ENCODE measurements at places on chromosomes 7 and 10.

DNA sequence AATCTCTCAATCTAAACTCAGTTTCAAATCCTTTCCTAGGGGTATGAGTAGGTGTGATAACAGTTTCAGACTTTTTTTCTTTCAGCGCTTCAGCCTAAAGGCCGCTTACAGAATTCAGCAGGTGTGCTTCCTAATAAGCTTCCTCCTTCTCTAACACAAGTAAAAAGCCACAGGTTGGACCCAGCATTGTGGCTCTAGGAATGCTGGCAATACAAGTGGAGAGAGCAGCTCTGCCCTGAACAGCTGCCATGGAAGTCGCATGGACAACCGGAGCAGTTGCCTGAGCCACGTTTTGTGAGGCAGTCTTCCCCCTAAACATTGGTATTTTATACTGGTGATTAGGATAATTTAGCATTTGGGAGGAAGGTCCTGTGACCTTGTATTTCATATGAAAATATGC is 83.5 kb downstream of the ST7 start:
- DNase-seq: no peak

- no peak for DNase-seq
These were observed 232.1 kb upstream of the PCLO start for GRCh38 chr7:83394776-83395175.

- no peak for DNase-seq
These were observed 427.8 kb upstream of the ZMIZ1 start for GRCh38 chr10:78640796-78641636.

DNA sequence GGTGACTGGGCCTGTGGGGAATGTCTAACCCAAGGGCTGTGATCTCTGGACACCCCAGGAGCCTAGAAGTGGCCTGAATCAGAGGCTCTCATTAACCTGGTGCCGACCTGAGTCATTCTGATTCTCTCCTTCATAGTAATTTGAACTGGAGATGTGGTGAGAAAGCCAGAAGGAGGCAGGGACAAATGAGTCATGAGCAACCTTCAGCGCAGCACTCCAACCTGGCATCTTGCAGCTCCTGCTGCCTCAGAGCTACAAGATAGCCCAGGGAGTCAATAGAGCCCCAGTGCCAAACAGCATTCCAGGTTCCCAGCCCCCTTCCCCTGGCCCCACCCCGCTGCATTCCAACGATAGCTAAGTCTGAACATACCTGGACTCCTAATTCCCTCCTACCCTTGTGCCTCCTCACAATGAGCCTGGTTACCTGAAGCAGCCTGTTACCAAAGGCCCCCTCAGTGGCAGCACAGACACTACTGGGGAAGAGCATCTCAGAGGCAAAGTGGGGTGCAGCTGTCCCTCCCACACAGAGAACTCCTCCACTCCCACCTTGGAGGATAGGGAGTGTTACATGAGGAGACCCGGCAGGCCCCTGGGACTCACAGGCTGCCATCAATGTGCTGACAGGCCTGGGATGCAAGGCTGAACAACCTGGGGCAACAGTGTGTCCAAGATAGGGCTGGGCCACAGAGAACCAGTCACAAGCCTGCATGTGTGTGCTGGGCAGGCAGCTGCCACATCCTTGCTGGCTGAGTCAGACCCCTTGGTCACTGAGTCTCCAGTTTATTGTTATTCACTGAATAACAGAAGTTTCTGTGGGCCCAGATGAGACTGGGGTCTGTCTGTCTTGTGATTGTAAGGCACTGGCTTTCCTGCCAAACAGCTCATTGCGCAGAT is 76.8 kb upstream of the LEP start:
- DNase-seq: peak; percentile 59

- DNase-seq: peak; percentile 79
These were observed 1.5 kb downstream of the DUSP5 start for GRCh38 chr10:110498982-110499795.

DNA sequence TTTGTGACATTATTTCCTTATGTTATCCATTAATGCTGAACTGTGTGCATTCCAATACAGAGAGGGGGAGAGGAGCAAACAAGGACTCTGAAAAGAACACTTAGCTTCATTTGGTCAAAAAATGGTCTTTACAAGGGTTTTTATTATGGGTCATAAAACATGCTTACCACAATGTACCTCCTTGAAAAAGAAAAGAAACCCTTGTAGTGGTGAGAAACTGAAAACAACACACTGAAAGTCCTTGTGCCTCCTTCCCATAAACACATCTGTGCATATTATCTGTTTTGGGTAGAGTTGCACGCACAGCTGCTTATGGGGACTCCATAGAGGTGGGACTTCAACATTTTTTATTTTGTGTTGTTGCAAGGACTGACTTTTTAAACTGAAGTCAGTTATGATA is 98.7 kb downstream of the CDK6 start:
- peak; percentile 55 for DNase-seq

DNA sequence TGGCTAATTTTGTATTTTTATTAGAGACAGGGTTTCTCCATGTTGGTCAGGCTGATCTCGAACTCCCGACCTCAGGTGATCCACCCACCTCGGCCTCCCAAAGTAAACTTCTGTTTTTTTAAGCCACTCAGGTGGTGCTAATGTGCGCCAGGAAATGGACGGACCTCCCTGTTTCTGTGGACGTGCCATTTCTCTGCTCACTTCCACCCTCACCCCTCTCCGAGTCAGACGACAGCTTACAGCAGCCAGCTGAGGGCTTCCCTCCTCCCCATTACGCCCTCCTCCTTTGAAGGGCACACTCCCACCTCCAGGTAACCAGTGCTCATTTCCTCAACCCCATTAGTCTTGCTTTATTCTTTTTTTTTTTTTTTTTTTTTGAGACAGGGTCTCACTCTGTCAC is 41.7 kb upstream of the EZH2 start:
- no peak for DNase-seq

DNA sequence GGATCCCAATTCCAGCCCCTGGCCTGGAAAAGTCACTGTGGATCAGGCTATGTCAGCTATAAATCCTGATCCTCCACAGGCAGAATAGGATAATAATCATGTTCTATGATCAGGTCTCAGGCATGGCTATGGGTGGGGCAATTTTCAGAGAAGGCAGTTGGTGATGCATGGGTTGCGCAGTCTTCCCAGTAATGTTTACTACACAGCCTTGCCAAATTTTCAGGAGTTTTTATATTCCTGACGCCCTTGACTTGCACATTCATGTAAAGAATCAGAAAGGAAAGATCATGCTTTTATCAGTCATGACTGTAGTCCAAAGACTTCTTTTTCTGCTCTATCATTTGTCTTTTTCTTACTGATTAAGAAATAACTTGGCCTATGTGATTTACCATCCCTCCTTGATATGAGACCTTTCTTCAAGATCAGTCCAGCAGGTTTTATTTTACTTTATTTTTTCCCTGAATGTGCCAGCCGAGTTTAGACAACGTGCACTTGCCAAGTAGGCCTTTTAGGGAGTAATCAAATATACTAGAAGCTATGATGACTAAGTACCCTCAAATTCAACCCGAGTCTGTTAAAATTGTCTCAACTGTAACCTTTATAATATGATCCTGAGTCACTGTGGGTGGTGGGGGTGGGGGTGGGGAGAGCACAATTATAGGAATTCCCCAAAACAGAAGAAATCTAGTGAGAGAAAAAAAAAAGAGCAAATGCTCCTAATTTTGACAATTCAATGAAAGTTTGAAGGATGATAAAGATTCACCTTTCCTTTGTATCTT is 31.9 kb downstream of the ARL4A start:
- peak; percentile 77 for DNase-seq

DNA sequence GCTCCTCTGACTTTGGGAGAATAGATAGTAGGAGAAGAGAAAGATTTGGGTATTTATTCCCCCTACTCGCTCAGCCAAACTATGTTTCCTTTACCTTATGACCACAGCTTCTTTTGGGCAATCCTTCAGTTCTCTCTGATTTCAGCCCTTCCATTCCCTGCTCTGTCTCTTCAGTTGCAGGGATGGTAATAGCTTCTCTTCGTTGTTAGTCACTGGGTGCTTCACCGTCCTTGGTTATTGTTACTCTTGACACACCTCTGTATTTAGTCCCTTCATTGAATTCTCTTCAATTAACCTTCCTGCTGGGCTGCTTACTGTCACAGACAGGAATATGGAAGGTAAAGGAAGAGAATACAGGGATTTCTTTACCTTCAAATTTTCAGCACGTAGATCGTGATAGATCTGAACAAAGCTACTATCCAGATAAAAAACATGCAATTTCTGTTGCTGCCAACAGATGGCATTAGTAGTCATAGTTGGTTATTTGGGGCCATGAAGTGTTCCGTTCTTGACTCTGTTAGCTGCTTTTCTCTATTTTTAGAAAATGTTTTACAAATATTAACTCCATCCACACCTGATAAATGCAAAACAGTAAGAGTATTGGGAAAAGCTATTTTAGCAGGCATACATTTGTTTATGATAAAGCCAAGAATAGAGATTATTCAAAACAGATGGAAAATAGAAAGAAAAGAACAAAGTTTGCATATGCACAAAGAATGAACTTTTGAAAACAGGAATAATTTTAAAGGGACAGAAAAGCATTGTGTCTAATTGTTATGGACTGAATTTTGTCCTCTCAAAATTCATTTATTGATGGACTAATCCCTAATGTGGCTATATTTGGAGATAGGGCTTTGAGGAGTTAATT is 14.0 kb upstream of the PTTG1IP2 start:
- DNase-seq: peak; percentile 57

DNA sequence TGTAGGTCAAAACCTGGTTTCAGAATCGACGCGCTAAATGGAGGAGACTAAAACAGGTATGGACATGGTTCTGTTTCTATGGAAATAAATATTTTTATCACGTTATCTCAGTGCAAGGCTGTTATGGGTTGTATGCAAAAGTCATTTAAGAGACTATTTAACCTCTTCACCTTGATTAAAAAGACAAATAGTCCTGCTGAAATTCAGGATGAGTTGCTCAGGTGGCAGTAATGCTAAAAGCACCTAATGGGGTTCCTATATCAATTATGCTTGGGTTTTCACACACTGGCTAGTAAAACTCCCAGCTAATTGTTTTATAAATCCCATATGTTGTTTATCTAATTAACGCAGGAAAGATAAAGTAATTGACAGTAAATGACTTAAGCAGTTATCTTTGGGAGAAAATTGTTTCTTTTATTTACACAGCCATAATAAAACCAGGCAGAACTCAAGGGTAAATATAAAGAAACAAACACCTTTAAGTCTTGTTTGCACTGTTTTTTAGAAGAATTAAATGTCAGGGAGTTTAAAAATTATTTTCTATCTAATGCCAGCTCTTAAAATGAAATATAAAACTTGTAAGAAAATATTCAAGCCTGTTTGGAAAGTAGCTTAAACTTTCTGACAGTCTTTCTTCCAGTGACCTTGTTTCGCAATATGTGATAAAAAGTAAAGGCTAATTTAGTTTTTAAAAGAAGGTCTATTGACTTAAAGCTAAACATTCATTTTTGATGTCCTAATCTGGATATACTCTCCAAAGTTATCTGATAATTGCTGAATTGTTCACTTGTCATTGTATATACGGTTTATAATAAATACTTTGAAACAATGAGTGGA is 3.2 kb downstream of the HHEX start:
- no peak for DNase-seq

GRCh38 chr7:28811701-28812430 is 146.3 kb downstream of the TRIL start:
- no peak for DNase-seq

DNA sequence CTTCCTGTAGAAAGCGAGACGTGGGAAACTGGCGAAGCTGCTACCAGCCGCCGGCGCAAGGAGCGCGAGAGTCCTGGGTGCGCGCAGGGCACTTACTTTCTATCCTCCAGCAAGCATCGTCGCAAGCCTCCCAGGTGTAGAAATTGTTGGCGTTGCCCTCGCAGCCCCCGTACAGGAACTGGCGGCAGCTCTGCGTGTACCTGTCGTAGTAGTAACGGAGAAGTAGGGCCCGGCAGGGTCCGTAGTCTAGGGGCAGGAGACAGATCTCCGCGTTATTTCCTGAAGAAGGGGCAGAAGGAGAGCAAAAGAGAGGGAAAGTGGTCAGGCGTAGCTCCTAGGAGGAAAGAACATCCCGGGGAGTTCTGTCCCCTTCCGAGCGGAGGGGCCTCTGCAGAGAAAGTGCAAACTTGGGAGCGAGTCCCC is 501 bp downstream of the TFPI2 start:
- peak; percentile 48 for DNase-seq

DNA sequence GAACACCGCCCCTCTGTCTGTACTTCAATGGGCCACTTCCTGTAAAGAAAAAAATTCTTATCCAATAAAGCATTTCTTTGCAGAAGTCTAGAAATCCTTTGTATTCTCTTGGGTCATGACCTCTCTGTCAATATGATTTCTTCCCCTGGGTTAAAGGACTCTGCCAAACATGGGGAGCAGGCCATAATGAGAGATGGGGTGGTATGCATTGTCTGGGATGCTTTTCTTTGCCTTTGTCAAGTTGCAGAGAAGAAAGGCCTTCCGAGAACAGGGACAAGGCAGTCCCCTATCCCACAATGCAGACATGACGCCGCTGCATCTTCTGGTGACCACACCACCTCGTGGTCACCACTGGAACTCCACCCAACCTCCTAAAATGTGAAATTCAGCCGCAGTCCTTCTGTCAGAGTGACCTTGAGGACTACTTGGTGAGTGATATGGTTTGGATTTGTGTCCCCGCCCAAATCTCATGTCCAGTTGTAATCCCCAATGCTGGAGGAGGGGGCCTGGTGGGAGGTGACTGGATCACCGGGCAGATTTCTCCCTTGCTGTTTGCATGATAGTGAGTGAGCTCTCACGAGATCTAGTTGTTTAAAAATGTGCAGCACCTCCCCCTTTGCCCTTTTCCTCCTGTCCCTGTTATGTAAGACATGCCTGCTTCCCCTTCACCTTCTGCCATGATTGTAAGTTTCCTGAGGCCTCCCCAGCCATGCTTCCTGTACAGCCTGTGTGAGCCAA is 15.2 kb upstream of the FRMPD2 start:
- peak; percentile 39 for DNase-seq

DNA sequence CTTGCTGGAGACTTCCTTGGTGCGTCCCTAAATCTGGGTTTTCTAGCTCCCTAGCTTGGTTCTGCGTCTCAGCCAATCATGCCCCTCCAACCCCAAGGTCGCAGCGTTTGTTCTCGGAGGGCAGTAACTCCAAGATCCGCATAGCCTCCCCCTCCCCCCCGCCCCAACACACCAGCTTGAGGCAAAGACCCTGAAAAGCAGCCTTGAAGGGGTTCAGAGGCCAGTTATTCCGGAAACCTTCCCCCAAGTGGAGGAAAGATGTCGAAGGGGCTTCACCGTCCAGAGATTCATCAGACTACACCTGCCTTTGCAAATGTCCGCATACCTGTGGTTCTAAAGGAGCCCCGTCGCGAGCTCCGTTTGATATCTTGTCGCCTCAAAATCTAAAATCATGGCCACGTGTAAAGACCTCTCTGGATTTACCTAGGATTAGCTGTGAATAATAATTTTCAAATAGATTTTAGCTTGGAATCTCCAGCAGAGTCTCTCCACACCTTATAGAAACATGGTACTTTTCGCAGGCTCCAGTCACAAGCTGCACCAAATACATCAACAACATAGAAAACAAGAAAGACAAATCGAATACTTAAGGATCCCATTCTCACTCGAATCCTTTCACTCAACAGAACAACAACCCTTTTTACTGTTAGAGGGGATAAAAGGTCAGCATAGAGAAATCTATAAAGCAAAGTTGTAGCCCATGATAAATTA is 7.9 kb downstream of the DLX6 start:
- DNase-seq: no peak

- DNase-seq: no peak
These were observed 42.6 kb downstream of the ADAMTS14 start for GRCh38 chr10:70714951-70715350.

- no peak for DNase-seq
These were observed 248.2 kb downstream of the REEP3 start for GRCh38 chr10:63769367-63769766.
